ENCODE measurements at places on chromosomes 13 and 19.

- DNase-seq, result no peak
These were observed 23.0 kb downstream of the PAN3 start for GRCh38 chr13:28161370-28161769.

GRCh38 chr19:55481148-55481793 lies 3.7 kb upstream of the NAT14 start:
- no peak for DNase-seq

DNA sequence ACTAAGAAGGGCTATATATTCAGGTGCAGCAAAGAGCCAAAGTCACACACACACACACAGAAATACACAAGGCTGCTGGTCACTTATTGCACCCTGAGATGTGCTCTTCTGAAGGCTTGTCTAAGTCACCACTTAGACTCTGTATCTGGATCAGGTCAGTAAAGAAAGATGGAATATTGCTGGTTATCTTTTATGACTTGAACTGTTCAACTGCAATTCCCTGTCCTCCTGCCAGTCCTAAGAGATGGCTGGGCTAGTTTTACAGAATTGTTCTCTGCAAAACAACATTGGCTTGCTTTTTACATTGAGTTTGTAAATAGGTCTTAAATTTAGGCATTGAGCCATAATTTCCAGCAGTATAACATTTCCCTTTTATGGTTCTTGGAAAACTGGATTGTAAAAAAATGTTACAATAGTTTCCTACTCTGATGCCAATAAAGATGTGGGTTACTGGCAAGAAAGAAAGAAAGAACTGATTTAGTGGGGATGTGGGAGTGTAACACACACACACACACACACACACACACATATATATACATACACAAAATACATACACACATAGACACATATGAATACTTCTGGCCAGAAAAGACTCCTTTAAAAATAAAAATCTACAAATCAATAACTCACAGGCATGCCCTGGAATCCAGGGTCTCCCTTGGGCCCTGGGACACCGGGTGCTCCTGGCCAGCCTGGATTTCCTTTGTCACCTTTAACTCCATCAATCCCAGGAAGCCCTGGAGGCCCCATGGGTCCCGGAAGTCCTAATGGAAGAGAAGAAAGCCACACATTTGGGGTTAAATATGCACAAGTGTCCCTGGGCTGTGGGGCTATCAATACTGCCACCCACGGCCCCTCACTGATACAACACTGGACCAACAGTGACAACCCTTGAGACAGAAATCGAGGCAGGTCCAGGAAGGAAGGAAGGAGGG lies 137.7 kb downstream of the COL4A1 start:
- DNase-seq, result no peak

- no peak for DNase-seq
These were observed 166.8 kb downstream of the SLITRK5 start for GRCh38 chr13:87837946-87838345.

DNA sequence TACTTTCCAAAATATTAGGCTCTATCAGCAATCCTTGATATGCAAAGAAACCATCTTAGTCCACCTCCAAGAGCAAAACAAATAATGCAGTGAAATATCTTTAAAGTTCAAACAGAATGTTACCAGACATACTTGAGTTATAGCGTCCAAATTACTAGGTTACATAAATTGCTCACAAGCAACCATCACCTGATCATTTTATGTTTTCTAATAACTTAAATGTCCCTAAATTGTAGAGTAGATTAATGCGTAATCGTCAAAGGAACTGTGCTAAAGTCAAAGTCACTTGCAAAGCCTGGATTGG lies 350.6 kb upstream of the ARGLU1 start:
- no peak for DNase-seq

DNA sequence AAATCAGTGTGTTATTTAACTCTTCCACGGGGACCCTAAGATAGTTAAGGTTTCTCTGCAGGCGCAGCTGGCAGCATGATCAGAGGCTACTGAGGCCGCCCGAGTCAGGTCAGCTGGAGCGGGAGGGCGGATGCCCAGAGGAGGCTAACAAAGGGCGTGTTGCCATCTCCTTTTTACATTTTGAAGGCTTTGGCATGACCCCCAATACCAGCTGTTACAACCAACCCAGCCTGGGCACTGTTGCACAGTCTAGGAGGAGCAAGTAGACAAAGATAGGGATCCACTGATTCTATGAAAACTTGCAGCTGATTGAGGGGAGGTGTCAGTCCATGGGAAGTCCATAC lies 15.7 kb downstream of the COL4A2 start:
- DNase-seq, result no peak

DNA sequence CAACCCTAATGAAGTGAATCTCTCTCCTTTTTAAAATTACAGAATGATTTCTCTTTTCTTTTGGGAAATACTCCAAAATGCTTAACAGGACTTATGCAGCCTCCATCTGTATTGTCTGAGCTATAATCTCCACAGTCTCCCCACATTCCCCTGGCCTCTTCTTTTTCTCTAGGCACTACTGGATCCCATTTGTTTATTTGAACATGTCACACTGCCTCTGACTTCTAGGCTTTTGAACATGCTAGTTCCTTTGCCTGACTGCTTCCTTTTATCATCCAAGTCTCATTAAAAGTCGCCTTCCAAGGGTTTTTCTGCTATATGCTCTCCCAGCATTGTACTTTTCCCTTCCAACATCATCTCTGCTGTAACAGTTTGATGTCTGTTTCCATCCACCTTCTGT lies 548.7 kb downstream of the PCDH9 start:
- DNase-seq, result no peak

- no peak for DNase-seq
These were observed 19.6 kb upstream of the PNMA8B start for GRCh38 chr19:46515290-46515609.

- DNase-seq, result no peak
These were observed 52.8 kb downstream of the TNFSF13B start for GRCh38 chr13:108322206-108322824.

DNA sequence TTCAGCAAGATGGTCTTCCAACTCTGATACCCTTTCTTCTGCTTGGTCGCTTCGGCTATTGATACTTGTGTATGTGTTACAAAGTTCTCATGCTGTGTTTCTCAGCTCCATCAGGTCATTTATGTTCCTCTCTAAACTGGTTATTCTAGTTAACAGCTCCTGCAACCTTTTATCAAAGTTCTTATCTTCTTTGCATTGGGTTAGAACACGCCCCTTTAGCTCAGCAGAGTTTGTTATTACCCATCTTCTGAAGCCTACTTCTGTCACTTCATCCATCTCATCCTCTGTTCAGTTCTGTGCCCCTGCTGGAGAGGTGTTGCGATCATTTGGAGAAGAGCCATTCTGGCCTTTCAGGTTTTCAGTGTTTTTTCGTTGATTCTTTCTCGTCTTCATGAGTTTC lies 18.7 kb downstream of the ACOD1 start:
- no peak for DNase-seq

- no peak for DNase-seq
These were observed 8.4 kb downstream of the NPHS1 start for GRCh38 chr19:35843676-35844481.

GRCh38 chr13:47908197-47908902 lies 92.7 kb downstream of the SUCLA2 start:
- DNase-seq, result no peak

DNA sequence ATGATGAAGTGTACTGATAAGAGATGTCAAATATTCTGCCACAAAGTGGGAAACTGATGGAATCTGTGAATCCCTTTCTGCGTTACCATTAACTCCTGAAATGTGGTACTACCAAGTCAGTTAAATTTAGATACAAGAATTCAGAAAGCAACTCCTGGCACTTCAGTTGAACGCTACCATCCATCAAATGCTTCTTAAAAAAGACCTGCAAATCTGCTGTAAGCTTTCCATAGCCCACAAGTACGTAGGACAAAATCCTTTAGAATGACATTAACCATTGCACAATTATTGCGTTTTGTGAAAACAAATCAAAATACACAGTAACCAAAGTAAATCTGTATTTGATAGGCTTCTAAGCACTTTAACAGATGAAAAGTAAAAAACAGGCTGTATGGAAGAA lies 5.4 kb downstream of the SMAD9 start:
- DNase-seq, result no peak

- no peak for DNase-seq
These were observed 1.3 kb upstream of the PBX4 start for GRCh38 chr19:19619849-19620210.

All from activated T-helper 9 cell treated with anti-CD3 and anti-CD28 coated beads, Interleukin-2, amount 50 U/mL, for 16 hours (primary cell).